ENCODE measurements at places on chromosomes 7 and 10.
A peak's percentile ranks its signal among the peaks of the same experiment; 100 is the strongest.

- DNase-seq, result no peak
Observed at GRCh38 chr7:49848211-49848841, 74.9 kb downstream of the VWC2 start.

- DNase-seq, result no peak
Observed at GRCh38 chr7:158827411-158828132, 1.7 kb downstream of the ESYT2 start.

GRCh38 chr7:127365164-127365956 lies 27.1 kb downstream of the ZNF800 start:
- DNase-seq, result no peak

DNA sequence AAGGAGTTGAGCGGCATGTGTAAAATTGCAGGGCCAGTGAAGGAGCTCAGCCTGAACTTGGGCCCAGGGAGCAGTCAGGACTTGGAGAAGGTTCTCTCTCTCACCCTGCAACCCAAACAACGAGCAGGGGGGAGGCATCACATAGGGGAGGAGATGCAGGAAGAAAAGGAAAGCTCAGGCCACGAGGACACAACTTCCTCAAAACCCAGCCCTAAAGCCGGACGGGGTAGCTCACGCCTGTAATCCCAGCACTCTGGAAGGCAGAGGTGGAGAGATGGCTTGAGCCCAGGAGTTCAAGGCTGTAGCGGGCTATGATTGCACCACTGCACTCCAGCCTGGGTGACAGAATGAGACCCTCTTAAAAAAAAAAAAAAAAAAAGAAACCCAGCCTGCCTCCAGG lies 629.1 kb downstream of the PARD3 start:
- DNase-seq, result no peak

DNA sequence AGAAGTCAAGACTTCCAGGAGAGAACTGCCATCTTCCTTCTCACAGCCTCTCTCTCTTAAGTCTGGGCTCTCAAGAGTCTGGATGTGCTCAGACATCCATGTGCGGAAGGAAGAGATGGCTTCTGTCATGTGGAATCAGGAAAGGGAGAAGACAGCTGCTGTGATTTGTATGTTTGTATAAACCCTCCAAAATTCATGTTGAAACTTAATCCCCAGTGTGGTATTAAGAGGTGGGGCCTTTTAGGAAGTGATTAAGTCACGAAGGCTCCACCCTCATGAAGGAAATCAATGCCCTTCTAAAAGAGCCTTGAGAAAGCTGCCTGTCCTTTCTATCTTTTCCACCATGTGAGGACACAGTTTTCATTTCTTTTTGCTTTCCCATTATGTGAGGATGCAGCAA lies 73.9 kb upstream of the PTN start:
- no peak for DNase-seq

GRCh38 chr7:116534790-116535189 lies 10.0 kb downstream of the CAV1 start:
- no peak for DNase-seq

- no peak for DNase-seq
Observed at GRCh38 chr7:39664057-39664456, 40.7 kb downstream of the RALA start.

DNA sequence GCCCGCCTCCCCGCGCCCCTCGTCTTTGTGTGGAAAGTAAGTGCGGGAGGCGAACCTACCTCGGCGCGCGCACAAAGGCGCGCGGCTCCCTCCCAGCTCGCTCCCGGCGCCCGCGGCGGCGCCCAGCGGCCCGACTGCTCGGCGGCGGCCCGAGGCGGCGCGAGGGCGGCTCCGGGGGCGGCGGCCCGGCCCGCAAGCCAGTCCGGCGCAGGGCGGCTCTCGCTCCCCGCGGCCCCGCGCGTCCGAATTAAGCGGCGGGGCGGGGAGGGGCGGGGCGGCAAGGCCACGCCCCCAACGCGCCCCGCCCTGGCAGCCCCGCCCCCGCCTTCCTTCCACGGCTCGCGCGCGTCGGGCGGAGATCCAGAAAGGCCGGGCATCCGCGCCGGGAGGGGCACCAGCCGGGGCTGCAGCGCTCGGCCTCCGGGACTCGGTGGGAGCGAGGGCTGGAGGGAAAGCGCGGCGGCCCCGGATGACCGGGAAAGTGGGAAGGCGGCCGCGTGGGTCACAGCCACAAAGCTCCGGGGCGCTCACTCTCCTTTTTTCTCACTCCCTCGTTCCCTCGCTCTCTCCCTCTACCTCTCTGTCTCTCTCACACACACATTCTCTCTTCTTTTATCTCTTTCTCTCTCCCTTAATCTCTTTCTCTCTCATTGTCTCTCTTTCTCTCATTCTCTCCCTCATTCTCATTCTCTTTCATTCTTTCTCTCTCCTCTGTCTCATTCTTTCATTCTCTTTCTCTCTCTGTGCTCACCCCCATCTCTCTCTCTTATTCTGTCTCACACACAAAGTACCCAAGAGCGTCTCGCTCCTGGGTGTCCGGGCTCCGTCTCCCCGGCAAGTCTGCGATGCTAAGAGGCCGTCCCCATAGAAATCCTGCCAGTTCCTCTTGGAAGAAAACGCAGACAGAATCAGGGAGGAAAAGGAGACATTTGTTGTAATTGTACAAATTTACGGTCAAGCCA lies 170.2 kb downstream of the FAM107B start:
- peak; percentile 63 for DNase-seq

DNA sequence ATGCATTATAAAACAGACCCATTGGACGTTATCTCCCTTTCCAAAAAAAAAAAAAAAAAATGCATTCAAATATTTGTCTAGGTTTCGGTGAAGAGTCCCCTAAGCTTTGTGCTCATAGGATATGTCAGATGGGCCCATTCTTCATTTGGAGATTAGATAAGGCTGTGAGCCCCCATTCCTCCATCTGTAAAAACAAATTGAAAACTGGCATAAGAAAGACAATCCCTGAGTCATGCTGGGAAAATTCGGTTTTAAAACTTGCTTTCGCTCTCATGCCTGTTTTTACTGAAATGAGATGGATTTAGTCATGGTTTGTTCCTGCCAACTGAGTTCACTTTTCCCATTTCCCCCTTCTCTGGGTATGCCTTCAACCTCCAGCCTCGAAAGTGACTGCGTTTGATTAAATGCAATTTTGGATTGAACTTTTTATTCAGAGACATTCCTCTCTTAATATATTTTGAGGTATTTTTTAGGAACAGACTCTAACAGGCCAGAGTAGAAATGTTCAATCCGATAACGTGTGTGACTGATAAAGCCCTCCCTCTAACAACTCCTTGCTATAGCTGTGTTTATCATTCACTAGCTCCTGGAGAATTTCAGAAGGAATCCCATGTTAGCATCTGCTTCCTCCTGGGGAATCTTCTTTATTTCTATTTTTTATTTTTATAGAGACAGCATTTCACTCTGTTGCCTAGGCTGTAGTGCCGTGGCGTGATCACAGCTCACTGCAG lies 190.9 kb upstream of the LYZL2 start:
- DNase-seq, result no peak

DNA sequence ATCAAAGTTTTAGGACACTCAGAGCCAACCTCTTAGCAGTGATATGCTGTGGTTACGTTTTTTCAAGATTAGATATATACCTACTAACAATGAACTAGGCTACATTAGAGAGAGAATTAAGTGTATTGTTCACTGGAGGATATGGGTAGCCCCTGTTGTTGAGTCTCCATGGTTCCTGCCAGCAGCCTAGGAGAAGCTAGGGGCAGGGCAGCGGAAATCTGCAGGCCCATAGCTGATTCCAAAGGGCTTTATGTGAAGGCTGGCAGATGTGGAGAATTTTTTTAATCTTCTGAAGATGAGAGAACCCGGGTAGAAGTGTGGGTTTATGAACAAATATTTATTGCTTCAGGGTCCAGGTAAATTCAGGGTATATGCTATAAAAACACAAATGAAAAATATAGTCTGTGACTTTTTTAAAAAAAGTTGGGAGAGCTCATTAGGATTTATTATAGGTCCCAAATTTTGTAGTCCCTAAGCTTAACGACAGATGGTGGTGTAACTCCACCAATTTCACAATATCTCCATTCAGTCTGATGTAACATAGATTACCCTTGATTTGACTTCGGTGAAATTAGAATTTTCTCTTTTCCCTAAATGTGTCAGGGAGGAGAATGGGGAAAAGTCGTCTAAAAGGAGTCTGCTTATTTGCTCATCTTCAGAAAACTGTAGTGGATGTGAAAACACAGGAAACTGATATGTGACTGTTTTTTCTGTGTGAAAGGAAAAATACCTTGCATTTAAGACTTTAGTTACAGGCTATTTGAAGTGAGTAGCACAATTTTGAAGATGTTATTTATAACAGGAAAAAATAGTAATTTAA lies 163.0 kb upstream of the PPP1R3A start:
- DNase-seq, result no peak

GRCh38 chr10:3364768-3365480 lies 192.3 kb upstream of the PITRM1 start:
- DNase-seq, result no peak

DNA sequence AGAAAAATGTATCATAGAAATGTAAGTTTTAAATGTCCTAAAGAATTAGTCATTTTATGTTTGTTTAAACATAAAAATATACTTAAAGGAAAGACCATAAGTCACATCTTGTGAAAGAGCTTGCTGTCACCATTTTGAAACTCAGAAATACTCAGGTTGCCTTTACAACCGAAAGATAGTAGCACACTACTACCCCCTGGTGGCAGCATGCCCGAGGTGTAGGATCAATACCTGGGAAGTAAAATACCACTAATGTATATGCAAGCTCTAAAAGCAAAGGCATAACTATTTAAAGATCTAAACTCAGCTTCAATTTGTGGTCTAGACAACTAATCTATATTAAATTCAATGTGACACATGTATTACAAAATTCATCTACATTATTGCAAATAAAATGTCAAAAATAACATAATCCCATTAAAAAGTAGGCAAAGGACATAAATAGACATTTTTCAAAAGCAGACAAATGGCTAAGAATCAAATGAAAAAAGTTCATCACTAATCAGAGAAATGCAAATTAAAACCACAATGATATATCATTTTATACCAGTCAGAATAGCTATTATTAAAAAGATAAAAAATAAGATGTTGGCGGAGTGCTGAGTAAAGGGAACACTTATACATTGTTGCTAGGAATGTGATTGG lies 47.7 kb upstream of the FGL2 start:
- DNase-seq, result peak; percentile 64

DNA sequence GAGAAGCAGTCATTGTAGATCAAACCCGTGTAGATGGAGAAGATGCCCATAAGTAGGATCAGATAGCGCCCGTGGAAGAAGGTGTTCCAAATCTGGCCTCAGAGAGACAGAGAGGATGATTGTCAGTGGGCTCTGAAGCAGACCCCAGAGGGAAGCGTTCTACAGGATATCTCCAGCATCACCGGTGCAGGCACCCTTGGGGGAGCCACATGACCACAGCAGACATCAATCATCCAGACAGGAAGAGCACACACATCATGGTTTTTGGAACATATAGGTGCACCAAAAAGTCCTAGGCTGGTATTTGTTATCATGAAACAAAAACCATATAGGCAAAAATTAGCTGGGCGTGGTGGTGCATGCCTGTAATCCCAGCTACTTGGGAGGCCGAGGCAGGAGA lies 44.0 kb upstream of the SVOPL start:
- DNase-seq, result no peak

DNA sequence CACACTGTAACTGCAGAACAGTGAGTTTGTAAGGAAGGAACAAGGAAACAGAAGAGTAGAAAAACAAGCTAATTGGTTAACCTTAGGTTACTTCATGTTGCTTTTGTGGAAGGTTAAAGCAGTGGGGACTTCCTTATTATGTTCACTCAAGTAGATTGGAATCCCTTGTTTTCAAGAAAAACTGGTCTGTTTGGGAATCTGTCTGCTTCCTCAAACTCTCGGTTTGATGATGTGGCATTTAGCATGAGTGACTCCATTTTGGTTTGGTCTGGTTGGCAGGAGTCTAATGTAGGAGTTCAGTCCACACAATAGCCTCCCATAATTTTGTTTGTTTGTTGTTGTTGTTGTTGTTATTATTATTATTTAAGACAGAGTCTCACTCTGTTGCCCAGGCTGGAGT lies 3.8 kb upstream of the TRIM56 start:
- no peak for DNase-seq

GRCh38 chr7:45459476-45459875 lies 114.7 kb upstream of the ADCY1 start:
- DNase-seq, result no peak

DNA sequence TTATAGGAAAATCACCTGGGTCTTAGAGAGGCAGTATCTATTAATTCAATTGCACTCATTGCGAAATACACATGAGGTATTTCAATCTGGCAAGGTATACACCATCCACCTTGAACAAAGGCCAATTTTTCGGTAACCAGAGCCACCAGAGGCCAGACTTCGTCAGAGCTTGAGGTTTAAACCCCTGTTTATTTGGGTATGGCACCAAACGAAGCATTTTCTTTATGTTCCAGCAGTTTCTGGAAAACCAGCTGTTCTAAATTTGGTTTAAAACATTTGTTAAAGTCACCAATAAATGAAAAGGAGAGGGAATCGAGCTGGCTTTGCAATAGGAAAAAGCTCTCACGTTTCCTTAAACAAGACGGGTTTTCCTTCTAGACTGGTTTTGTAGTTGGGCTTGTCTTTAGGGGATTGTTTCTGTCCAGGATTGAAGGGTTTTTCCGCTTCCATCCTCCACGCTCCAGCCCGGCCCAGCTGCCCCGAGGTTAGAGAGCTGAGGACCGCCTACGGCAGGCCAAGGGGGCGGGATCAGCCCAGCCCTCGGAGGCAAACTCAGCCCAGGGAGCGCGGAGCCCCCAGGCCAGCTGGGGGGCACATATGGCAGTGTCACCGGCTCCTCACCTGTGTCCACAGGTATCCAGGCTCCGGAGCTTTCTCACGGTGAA lies 539.4 kb upstream of the MGMT start:
- DNase-seq, result no peak

DNA sequence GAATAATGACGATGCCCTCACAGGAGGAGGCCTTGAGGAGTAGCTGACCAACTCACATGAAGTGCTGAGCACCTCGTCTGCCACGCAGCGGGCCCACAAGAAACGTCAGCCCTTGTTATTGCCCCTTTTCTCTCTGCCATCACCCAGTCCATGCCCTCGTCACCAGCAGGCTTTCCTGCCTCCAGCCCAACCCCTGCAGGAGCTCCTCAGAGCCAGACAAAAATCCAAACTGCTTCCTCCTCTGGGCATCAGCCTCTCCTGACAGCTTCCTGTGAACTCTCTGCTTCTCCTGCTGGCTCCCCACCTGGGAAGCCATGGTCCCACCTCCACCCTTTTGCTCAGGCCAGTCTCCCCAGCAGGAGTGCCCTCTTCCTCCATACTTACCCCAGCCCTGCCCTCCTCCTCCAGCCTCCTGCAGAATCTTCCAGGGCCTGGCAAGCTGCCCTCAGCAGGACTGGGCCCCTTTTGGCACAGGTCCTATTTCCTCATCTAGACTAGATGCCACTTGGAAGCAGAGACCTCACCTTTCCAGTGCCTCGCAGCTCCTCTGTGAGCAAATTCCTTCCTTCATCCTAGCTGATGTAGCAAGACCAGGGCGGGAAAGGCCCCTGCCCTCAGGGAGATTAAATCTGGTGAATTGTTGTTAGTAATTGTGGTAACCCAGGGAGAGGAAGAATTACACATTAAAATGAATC lies 115.1 kb downstream of the C10orf105 start:
- no peak for DNase-seq

GRCh38 chr10:35214607-35215020 lies 88.0 kb downstream of the CREM start:
- no peak for DNase-seq

Data from T-helper 2 cell (primary cell).